ENCODE measurements at places on chromosomes 3 and 15. TPM values are rescaled to one million over a fixed set of nuclear protein-coding genes. Genes with fewer than 3 reads are reported as not detected.

GRCh38 chr3:156459434-156459833 is 95.5 kb downstream of the SSR3 start:
- DNase-seq, result no peak

DNA sequence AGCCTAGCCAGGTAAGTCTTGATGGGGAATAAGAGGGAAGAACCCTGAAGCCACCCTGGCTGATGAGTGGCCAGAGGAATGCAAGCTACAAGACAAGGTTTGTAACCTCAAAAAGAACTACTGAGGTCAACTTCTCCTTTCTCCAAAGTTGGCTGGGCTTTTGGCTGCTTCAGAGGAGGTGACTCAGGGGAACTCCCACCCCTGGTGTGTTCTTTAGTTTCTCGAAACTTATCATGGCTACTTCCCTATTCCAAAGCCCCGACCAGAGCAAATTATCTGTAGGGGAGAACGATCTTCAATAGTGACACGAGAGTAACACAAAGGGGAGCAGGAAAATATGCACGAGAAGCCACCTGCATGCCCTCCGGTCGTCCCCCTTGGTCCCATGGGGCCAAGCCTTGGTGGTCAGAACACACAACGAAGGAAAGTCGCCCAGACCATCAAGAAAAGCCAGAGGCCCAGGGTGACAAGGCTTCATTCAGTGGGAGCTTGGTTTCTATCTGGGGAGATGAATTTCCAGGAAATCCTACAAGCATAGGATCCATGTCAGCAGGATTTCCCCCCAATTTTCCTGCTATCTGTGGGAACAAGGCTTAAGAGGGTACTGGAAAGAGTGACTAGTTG is 6.5 kb upstream of the BCL2A1 start:
- no peak for DNase-seq

DNA sequence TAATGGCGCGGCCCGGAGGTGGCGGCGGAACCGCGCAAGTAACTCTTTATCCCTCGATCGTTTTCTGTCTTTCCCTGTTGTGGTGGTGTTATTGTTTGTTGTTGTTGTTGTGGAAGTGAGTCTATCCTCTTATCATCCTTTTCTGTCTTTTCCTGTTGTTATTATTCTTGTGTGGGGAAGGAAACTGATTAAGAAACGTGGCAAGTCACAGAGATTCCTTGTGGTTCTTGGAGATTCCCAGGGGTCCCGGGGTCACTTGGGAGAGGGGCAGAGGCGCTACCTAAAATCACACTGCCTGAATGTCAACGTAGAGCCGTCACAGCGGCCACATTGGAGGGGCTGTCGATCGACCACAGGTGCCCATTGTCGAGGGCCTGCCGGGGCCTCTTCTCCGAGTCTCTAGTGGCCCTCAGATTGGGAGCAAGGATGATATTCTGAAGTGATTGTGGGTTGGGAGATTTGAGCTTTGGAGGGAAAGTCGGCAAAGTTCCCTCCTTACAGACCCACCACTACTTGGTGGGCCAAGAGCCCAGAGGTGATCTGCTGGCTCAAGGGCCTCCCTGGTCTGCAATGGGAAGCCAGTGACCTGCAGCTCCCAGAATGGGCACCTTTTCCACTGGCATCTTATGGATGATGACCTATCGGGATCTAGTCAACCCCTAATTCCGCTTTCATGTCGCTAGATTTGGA is 790 bp downstream of the PARP14 start:
- no peak for DNase-seq

GRCh38 chr3:186594591-186595113 is 18.2 kb upstream of the AHSG start:
- no peak for DNase-seq

DNA sequence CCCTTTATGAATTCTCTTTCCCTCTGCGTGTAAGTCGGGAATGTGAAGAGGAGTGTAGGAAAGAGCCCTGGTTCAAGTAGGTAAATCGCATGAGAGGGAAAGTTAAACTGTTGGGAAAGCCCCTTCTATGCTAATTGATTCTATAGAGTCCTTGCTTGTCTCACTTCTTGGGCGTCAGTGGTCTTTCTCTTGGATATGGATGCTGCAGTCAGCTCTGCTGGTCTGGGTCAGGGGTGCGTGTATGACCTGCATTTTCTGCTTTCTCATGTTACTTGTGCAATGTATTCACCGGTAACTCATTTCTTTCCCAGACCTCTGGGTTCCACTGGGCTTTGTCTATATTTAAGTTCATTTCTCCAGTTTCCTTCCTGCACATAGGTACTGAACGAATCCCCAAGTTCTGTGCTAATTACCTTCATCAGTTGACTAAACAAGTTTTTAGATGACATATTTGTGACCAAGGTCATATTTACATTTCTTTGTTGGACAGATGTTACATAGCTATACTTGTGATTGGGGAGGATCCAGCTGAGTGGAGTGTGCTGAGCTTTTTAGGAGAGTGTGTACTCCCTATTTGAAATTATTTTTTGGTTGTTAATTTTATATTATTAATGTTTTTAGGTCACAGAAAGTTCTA is 1.4 kb downstream of the SETD5 start:
- no peak for DNase-seq

GRCh38 chr15:101267320-101268104 is 9.8 kb downstream of the SELENOS start:
- no peak for DNase-seq

DNA sequence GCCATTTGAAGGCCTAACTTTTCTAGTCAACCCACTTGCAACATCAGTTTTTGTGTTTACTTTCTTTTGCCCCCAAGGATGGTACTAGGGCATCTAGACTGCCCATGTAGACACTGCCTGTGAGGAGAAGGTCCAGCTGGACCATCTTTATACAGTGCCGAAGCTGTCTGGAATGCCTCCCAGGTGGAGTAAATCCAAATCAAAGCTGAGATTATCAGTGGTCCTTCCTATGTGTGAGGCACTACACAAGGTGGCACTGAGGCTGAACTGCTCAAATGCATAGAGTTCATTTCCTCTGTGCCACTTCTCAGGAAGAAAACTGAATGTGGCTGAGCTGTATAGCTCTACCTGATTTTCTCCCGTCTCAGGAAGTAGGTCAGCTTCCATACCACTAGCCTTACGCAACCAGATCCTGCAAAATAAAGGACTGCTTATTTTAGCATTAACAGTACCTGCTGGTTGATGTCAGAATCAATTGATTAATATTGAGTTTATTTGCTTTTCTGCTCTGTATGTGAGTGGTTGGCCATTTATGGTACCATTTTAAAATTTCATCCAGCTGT is 106.1 kb downstream of the GHSR start:
- DNase-seq, result no peak

DNA sequence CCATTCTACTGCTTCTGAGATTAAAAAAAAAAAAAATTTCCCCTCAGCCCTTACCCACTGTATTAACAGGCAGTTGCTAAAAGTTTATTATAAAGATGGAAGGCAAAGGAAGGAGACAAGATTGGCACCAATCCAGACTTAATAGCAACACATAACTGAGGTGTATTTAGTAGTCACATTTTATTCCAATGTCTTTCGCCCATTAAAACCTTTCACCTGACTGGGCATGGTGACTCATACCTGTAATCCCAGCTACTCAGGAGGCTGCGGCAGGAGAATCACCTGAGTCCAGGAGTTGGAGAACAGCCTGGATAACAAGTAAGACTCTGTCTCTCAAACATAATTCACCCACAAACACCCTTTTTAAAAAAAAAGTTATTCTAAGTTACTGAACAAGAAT is 4.4 kb downstream of the ACAP2 start:
- DNase-seq, result no peak

DNA sequence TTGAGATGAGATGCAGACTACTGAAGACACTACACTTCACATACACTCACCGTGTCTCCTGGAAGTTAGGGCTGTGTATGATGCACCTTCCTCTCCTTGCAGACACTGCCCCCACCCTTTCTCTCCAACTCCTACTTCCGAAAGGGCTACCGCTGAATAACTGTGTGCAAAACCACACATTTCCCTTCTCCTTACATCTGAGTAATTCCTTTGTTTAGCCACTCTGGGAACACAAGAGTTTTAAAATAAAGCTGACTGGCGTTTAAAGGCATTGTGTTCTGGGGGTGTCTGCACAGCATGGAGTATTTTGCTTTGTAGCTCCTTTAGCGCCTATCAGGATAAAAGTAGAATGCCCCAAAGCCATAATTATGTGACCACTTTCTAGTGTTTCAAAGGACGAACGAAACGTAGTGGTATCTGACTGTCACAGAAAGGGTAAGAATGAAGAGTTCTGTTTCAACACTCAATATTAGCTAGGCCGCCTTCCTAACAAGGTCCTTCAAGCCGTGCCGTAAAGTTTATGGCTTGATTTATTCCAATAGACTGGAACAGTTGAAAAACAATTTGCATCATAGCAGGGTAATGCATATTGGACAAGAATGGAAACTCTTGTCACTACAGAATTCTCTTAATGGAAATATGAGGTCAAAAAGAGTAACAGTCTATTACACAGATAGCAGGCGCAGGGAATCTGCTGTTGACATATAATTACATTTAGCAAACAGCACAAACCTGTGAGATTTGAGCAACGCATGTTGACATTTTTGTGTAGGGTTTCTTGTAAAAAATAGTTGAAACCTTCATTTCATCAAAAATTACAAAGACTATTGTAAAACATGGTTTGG is 619.9 kb downstream of the FOXP1 start:
- no peak for DNase-seq

GRCh38 chr3:120177151-120177550 is 82.9 kb upstream of the GSK3B start:
- no peak for DNase-seq

DNA sequence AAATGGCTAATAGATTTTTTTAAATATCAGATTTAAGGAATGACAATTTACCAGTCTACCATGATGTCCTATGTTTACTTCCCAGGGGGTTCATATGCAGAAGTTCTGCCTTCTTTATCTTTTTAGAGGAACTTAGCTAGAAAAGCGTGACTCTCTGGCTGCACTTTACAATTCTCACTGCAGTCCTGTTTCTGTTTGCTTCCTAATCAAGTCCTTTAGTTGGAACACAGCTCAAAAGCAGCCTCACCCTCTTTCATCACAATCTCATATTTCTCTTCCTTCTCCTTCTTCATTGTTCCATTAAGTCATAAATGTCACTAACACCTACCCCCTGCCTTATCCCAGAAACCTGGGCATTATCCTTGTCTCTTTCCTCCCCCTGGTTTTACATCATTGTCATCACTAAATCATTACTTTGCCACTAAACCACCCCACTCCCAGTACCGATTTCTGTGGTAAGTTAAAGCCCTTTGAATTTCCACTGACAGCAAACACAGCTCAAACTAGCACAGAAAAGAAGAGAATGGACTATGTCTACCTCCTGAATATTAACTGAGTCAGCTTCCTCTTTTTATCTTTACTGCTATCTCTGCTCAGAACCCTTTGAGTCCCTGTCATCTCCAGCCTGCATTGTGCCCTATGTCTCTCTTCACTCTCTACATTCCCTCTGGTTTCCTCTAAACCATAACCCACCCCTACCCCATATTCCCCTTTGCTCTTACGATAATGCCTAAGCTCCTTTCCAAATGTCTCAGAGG is 13.8 kb upstream of the PPP4R2 start:
- DNase-seq, result no peak

GRCh38 chr3:193145248-193145647 is 95.8 kb upstream of the PLAAT1 start:
- no peak for DNase-seq

GRCh38 chr15:43516801-43517353 is 531 bp upstream of the MAP1A start:
- no peak for DNase-seq

GRCh38 chr15:48414015-48414414 is 82.8 kb downstream of the DUT start:
- DNase-seq, result no peak

DNA sequence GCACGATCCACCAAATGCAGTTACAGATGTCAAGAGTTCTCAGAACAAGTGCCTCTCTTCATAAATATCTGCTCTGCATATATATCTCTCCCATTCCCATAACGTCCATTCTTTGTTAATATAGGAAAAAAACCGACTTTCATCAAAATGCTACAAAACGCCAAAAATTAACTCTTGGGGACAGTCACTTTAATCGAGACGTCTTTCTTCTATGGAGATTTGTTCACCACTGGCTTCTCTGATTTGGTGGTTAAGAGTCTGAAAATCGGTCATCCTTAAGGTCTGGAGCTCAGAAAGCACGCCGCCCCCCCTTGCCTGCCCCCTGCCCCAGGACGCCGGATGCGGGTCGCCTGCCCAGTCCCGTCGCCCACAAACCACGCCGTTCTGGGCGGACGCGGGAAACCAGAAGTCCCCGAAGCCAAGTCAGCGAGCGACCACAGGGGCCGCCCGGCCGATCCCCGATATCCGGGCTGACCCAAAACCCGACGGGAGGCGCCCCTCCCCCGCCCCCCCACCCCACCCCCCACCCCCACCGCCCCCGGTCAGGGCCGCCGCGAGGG is 252.7 kb downstream of the TJP1 start:
- no peak for DNase-seq

DNA sequence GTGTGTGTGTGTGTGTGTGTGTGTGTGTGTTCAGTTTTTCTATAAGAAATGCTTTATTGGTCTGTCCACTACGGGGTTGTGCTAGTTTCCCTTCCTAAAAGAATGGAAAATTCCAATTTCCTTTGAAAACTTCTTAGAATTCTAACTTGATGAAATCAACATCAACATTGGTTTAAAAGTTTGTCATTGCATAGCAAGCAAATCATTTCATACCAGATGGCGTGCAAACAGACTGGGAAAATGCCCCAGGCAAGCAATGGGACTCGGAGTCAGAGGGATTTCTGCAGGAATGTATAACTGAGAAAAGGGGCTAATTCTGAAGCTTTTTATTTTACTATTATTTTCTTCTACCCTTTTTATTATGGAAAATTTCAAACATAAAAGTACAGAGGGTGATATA is 13.1 kb upstream of the DYNC1LI1 start:
- DNase-seq, result no peak

DNA sequence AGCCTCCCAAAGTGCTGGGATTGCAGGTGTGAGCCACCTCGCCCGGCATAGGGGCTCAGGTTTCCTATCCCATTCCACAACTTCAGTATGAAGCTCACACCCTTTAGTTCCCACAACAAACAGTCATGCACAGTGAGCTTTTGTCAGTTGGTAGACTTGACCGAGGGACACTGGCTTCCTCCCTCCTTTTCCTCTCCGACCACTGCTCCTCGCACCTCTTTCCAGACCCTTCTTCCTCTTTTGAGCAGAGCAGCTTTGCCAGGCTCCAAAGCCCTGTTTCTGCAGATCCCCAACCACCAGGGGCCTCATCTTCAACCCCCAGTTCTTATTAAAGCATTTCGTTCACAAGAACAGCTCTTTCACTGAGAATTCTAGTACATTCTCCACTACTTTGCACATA is 12.7 kb upstream of the CILP start:
- no peak for DNase-seq

DNA sequence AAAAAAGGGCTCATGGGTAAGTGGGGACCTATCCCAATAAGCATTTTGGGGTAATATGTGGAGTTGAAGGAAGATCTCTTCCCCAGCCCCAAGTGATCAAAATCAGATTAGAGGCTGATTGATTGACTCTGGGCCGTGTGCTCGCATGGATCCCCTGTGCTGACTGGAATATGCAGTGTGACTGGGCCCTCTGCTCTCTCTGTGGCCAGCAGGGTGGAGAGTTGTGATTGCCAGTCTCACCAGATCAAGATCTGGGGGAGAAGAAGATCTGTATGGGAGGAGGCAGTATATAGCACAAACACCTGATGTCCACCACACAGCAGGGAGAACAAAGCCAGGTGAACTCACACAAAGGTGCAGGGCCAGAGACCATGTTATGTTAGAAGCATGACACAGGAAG is 8.8 kb downstream of the NUDT16 start:
- no peak for DNase-seq

- no peak for DNase-seq
Observed at GRCh38 chr15:59562448-59563186, 49.0 kb upstream of the GCNT3 start.

ARHGEF26 gene
- total RNA-seq, result 2.9 TPM

CCDC39 gene
- total RNA-seq, result not detected

PRR20G gene
- not detected for total RNA-seq

ALG3 gene
- total RNA-seq, result 14.1 TPM

PLCB2 gene
- 4.6 TPM for total RNA-seq

Measured in cardiac septum (tissue), 1 donor.